ENCODE measurements at places on chromosomes 4 and X. TPM values are rescaled to one million over a fixed set of nuclear protein-coding genes. Genes with fewer than 3 reads are reported as not detected.

The LAP3 gene
- total RNA-seq = 62.6 TPM

The AWAT2 gene
- total RNA-seq = not detected

The PPM1K gene
- 9.9 TPM for total RNA-seq

The MAGEA12 gene
- not detected for total RNA-seq

The SHROOM4 gene
- total RNA-seq = 0.84 TPM

The RRH gene
- not detected for total RNA-seq

The FMR1NB gene
- not detected for total RNA-seq

The FAM47A gene
- total RNA-seq = not detected

The SMR3B gene
- not detected for total RNA-seq

The PABPC5 gene
- total RNA-seq = not detected

The RHOH gene
- total RNA-seq = not detected

The LEF1 gene
- total RNA-seq = 3.3 TPM

The RENBP gene
- not detected for total RNA-seq
